ENCODE measurements at places on chromosomes 13 and 19.

DNA sequence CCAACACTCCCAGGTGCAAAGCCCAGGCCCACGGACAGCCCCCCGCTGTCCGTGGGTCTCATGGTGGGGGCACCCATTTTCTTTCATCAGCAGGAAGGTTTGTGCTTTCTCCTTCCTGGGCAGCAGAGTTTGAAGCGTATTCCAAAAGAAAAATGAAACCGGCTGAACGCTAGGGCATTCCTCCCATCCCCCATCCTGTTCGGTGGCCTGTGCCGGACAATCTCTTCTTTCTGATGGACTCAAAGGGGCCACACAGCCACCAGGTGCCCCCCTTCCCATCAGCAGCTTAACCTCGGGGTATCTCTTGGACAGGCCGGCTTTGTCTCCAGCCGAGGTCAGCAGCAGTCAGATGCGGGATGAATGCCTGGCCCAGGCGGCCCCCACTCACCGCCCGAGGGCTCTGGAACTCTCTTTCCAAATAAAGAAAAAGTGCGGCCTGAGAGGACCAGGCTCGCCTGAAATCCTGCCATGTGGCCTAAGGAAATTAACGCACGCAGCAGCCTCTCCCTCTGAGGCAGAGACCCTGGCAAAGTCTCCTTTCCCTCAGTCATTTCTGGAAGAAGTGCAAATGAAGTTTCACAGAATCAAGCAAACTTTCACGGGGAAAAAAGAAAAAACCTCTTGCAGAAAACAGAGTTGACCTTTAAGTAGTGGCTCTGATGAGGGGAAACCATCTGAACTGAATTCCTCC, 67.8 kb downstream of the RASA3 start:
- DNase-seq: no peak

GRCh38 chr19:30788105-30788765, 416.1 kb downstream of the ZNF536 start:
- DNase-seq: no peak

DNA sequence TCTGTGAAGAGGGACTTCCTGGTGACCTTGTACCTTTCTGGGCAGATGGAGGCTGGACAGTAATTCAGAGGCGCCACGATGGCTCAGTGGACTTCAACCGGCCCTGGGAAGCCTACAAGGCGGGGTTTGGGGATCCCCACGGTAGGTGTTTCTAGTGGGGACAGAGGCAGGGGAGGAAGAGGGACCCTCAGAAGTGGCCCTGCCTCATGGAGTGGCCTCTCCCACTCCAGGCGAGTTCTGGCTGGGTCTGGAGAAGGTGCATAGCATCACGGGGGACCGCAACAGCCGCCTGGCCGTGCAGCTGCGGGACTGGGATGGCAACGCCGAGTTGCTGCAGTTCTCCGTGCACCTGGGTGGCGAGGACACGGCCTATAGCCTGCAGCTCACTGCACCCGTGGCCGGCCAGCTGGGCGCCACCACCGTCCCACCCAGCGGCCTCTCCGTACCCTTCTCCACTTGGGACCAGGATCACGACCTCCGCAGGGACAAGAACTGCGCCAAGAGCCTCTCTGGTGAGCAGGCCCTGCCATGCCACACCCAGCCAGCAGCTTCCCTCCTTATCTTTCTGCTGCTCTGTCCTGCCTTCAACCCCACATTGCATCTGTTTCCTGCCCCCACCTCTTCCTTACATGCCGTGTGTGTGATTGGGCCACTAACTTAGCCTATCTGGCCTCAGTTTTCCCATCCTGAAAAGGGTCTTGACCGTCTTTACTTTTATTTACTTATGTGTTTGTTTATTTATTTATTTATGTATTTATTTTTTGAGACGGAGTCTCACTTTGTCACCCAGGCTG, 7.3 kb downstream of the ANGPTL4 start:
- DNase-seq: no peak

DNA sequence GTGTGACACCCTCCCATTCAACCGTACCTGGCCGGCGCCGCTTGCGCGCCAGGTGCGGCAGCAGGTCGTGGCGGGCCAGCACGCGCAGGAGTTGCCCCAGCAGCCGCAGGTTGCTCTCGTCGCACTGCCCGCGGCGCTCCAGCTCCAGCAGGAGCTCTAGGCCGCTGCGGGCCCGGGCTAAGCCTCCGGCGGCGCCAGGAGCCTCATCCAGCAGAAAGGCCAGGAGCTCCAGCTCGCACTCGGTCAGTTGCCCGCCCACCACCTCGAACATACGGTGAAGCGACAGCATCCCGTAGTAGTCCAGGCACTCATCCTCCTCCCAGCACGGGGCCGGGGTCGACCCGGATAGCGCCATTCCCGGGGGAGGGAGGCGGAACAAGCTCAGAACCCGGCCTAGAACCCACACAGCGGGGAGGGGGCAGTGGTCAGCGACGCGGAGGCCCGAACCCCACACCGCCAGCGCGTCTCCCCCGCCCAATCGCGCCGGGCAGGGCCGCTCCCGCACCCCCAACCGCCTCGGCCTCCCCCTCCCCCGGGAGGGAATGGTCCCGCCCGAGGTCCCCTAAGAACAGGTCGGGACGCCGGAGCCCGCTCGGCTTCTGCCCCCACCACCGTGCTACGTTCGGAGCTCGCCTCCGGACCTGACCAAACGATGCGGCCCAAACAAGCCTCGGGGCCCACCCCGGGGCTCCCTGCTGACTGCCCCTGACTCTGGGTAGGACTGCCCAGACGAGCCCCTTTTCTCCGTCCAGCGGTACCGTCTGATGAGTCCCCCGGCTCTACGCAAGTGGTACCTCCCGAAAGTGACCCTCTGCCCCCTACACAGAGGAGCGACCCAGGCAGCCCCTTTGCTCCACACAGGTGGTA, 591 bp downstream of the DEDD2 start:
- DNase-seq: no peak

DNA sequence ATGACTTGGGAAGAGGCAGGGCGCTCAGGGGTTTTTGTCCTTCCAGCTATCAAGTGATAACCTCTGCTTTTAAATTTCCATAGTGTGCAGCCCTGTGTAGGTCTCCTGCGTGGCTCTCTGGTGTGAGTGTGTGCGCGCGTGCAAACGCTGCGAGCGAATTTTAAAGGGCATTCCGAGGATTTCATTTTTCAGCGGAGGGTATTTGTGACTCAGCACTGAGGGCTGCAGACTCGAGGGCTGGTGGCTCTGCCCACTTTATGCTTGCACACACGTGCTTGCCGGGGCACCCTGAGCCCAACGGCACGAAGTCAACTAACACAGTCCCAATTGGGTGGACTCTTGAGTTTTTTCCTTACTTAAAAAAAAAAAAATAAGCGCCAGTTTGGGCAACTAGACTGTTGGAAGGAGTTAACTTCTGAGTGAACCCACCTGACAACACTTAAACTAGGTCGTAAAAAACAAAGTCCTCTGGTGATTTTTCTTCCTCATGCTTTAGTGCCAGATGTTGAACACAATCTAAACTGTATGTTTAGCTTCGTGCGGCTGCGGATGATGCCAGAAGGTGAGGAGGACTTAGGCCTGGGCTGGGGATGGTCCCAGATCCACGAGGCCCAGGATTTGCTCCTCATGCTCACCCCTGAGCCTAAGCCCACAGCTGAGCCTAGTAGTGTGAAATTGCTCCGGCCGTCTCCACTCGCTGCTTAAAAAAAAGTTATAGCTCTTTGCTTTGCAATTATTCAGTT, 2.1 kb downstream of the FGF9 start:
- DNase-seq: no peak

- no peak for DNase-seq
Measured at GRCh38 chr13:83423381-83423780, 458.9 kb downstream of the SLITRK1 start.

DNA sequence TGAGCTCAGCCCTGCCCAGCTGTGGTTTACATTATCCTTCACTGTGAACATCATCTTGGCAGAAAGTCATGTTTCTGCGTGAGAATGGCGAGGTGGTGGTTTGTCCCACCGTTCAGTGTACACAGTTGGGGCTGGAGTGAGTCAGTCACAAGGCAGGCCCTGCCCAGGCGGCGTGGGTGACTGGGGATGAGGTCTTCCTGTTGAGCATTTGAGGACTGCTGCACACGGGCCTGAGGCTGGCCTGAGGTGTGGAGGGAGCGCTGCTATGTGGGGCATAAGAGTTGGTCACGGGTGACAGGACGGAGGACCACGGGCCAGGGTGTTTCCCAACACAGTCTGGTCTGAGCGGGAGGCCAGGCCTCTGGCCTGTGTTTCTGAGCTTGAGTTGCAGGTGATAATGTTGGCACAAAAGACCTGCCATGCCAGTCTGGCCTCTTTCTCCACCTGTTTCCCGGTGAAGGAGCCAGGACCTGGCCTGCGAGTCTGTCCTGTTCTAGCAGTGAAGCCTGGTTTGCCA, 13.4 kb upstream of the C19orf33 start:
- DNase-seq: no peak

- DNase-seq: no peak
Measured at GRCh38 chr19:43872547-43873336, 45.6 kb downstream of the ZNF283 start.

DNA sequence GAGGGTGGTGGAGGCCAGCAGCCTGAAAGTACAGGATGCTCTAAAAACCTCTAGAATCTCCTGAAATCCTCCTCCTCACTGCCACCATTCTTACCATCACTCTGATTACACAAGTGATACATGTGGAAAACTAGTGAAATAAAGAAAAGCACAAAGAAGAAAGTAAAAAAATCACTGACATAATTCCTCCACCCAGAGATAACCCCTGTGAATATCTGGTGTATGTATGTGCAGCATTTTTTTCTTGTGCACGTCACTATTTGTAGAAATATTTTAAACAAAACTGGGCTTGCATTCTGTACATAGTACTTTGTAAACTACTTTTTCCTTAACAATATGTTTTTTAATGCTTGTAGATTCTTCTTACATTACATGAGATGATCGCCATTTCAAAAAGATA, 73.2 kb downstream of the CDADC1 start:
- DNase-seq: no peak

GRCh38 chr13:108700422-108701170, 71.2 kb downstream of the MYO16 start:
- no peak for DNase-seq

GRCh38 chr13:41059456-41060081, 1.7 kb upstream of the WBP4 start:
- DNase-seq: no peak

Measured in stimulated activated CD8-positive, alpha-beta memory T cell treated with anti-CD3 and anti-CD28 coated beads, Interleukin-12 subunit alpha, Interleukin-12 subunit beta, amount 100 ng/mL, for 1 hour (primary cell).